ENCODE measurements at places on chromosomes 2 and 18.

GRCh38 chr2:72394541-72395070 is 246.9 kb upstream of the CYP26B1 start:
- DNase-seq = no peak

DNA sequence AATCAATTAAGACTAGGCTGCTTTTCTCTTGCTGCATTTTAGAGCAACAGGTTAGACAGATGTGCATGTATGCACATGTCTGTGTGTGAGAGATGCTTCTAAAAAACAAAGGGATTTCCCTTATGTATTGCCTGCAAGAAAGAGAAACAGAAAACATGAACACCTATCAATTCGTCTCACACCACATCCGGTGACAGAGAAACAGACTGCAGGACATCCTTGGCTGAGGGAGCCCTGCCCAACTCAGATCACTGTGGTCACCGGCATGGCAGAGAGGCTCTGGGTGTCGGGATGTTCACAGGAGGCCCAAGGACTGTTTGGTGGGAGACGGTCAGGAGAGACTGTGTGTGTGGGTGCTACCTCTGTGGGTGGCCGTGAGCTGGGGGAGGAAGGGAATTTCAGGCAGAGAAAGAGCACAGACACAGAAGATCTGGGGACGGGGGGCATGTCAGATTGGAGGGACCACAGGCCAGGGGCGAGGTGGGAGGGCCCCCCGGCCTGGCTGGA is 24.9 kb downstream of the FHL2 start:
- no peak for DNase-seq

DNA sequence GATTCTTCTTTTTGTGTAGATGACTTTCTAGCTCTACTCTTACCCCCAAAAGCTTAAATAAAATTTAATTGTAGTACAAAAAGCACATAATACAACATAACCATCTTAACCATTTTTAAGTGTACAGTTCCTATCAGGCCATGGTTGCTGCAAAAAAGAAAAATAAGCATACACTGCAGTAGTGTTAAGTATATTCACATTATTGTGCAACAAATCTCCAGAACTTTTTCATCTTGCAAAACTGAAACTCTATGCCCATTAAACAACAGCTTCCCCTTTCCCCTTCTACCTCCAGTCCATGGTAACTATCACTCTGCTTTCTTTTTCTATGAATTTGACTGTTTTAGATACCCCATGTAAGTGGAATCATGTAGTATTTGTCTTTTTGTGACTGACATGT is 18.1 kb downstream of the PPM1B start:
- no peak for DNase-seq

DNA sequence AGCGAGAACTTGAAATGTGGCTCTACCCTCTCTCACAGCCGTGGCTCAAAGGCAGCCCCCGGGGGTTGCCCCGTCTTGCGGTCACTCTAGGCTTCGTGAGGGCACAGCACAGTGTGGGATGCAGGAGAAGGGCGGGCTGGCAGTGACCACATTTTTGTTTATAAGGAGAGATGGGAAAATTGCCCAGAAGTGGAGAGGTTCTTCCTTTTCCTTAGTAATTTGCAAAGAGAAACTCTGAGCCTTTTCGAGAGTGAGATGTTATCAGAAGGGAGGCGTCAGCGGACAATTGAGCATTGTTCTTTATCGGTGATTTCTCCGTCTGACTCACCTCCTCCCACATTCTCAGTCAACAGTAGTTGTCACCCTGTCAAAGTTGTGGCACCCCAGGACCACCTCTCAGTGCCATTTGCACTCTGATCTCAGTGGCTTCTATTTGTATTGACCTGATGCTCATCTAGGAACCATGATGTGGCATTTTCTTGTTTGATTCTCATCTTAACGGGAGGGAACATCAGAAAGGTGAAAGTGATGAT is 89.6 kb downstream of the ACAA2 start:
- DNase-seq = no peak

GRCh38 chr2:166764216-166764615 is 124.1 kb upstream of the XIRP2 start:
- DNase-seq = no peak

DNA sequence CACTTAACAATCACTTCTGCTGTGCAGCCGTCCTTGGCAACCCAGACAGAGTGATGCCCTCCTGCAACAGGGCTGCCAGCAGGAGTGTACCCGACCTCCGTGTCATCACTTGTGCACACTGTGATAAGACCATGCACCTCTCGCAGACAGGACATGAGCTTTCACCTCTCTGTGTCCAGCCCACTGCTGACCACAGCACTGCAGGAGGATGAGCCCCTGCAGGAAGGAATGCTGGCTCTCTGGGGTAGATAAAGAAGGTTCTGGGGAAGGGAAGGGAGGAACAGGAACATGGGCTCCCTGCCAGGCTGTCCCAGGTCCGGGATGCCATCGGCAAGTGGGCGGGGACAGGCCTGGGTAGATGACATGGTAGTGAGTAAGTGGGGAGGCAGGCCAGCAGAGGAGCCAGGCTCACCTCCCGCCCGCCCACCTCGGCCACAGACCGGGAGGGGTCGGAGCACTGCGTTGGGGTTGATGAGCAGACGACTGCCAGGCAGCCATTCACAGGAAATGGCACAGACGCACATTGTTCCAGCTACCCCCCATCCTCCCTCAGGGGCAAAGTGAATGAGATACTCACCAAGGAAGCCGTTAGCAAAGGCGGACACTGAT is 18.6 kb upstream of the COL6A3 start:
- DNase-seq = no peak

DNA sequence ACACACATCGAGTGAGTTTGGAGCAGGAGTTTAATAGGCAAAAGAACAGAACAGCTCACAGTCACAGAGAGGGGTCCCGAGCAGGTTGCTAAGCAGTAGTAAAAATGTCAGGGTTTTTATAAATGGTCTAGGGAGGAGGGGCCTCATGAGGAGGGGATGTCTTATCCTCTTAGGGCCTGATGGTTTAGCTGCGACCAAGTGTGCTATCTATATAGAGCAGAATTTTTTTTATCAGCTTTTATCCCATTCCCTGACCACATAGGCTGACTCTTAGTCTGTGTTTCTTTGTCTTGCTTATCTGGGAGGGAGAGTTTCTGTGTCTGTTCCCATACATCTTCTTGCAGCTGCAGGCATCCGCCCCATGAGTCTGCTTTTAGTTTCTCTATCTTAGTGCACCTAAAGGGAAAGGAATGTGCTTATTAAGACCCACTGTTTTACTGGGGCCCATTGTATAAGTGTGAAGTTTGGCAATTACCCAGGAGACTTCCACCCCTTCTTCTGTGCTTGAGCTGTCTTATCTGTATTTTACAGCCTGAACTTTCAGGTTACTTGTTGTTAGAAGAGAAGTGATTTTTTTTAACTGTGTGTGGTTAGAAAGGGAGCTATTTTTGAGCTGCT is 30.4 kb upstream of the GMCL1 start:
- no peak for DNase-seq

GRCh38 chr2:209476367-209477208 is 52.7 kb downstream of the MAP2 start:
- DNase-seq = peak; percentile 66

DNA sequence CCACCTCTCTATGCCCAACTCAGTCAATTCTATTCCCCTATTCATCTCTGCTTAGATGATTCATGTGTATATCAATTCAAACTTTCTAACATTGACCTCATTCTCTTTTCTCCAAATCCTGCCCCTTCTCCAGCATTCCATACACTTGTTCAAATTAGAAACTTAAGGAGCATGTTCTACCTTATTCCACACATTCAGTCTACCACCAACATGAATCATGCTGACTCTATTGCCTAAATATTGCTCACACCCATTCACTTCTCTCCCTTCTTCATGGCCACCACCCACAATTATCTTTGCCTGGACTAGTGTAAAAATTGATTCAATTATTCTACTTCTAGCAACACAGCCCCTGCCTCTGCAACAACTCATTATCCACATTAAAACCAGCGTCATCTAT is 147.5 kb downstream of the VWC2L start:
- no peak for DNase-seq

DNA sequence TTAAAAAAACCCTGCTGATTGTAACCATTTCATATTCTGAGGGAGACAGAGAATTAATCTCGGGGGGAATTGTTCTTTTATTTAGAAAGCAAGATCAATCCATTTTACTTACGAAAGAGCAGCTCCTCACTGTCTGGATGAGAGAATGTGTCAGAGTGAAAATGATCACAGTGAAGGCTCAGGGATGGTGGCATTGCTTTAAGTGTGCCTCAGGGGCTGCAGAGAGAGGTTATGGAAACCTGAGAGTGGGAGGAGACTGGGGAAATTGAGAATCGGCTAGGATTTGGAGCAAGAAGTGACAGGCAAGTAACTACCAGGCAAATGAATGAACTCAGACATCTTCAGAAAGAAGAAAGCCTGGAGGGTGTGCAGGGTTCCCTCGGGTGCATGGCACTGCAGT is 34.2 kb downstream of the MRPL35 start:
- no peak for DNase-seq

DNA sequence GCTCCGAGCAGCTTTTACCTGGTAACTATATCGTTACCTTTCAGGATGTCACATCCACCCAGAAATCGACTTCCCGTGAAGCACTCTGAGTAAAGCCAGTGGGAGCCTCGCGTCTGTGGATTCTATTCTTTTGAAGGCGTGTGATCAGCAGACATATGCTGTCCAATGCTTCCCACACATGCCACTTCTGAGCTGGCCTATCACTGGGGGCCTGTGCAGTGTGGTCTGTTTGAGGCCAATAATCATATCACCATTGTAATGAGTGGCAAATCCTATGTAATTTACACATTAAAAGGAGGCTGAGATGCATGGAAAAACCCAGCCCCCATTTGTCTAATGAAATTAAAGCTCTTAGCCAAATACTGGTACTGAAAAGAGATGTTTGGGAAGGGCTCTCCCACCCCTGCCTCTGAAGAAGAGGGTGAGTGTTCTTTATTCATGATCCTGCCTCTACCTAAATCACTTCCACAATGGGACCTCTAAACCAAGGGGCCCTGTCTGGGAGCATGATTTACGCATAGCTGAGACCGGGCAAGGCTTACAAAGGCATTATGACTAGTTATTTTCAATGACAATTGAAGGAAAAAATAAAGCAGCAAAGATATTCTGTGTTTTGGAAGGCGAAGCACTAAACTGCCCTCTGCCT is 686.8 kb downstream of the ZEB2 start:
- no peak for DNase-seq

DNA sequence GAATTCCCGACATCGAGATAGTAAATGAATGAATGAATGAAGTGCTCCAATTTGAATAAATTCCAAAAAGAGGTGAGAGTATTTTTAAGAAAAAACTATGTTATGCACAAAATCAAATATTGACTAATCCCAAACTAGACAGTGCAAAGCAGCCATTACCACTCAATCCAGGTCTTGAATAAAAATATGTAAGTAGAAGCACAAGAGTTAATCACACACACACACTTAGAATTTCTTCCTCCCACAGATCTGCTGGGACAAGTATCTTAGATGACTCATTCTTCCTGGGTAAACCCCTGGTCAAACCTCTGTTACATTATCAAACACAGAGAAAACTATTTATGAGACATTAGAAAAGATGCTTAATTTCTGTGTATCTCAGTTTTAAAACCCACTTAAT is 102.0 kb downstream of the PLA2R1 start:
- DNase-seq = no peak

GRCh38 chr2:47315475-47315874 is 87.5 kb upstream of the MSH2 start:
- DNase-seq = no peak

GRCh38 chr18:79515944-79516351 is 120.2 kb downstream of the NFATC1 start:
- DNase-seq = no peak

DNA sequence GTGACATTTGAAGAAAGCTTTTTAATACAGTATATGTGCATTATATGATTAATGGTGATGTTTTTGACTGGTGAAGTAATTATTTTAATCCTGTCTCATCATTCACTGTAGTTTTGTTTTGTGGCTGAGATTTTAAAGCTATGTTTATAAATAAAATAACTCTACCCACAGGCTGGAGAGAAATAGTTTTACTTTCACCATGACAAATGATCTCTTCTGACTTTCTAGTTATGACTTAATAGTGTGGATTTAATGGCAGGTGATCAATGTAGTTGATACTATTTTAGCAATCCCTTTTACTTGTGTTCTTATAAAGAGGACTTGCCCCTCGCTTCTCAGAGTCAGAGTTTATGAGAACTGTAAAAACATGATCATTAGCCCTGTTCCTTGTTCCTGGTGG is 289.5 kb upstream of the SIX3 start:
- DNase-seq = no peak

DNA sequence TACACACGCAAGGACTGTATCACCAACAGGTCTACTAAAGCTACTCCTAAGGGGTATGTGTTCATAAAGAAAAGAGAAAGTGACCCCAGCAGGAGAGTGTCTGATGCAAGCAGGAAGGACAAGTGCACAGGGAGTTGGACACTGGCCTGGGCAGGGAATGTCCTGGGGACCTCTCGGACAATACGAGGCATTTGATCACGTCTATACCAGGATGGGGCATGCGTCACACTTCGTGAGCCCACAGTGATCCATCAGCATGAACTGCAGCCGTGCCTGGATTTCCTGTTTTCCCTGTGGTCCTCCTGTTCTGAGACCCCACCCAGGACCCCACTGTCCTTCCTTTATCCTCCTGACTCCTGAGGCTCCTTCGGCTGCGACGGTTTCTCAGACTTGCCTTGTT is 113.9 kb downstream of the HDAC4 start:
- no peak for DNase-seq

- DNase-seq = no peak
Observed at GRCh38 chr2:11239147-11239546, 83.9 kb downstream of the SLC66A3 start.

DNA sequence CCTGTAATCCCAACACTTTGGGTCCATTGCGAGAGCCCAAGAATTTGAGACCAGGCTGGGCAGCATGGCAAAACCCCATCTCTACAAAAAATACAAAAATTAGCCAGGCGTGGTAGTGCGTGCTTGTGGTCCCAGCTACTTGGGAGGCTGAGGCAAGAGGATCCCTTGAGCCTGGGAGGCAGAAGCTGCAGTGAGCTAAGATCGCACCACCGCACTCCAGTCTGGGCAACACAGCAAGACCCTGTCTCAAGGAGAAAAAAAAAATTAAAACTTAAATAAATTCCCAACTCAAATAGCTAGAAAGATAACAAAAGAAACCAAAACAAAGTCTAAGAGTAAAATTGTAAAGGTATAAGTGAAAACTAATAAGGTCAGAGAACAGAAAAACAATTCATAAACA is 6.2 kb downstream of the ASXL2 start:
- DNase-seq = no peak

- no peak for DNase-seq
Observed at GRCh38 chr2:19496646-19497045, 138.2 kb upstream of the OSR1 start.

- no peak for DNase-seq
Observed at GRCh38 chr2:68391869-68392268, 26.8 kb downstream of the PLEK start.

DNA sequence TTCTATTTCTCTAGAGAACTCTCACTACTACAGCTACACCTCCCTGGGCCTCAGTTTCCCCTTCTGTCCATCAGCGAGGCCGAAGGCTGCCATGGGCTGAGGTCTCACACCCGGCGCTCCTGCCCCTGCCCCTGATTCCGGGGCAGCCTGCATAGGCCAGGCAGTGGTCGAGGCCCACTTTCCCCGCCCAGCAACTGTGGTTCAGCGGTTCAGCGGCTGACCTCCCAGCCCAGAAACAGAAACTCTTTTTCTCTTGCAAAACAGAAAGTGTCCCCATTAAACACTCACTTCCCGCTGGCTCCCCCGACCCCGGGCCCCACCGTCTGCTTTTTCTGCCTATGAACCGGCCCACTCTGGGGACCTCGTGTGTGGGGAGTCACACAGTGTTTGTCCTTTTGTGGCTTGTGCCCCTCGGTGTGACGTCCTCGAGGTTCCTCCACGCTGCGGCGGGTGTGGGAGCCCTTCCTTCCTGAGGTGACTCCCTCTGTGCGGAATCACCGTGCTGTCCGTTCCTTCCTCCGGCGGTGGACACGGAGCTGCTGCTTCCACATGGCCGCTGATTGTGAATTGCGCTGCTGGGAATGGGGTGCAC is 16.0 kb downstream of the PDCD1 start:
- peak; percentile 40 for DNase-seq
